ENCODE measurements at places on chromosomes 11 and 22.

GRCh38 chr11:37786214-37786755 lies 1188.2 kb upstream of the RAG2 start:
- DNase-seq: no peak

GRCh38 chr11:20029193-20029592 lies 131.1 kb downstream of the DBX1 start:
- no peak for DNase-seq

GRCh38 chr11:122882189-122882856 lies at the start of gene JHY:
JHY (plus strand) TSS chr11:122882759; CDS start chr11:122885850, 3,091 bp downstream.
- DNase-seq: peak; percentile 61

DNA sequence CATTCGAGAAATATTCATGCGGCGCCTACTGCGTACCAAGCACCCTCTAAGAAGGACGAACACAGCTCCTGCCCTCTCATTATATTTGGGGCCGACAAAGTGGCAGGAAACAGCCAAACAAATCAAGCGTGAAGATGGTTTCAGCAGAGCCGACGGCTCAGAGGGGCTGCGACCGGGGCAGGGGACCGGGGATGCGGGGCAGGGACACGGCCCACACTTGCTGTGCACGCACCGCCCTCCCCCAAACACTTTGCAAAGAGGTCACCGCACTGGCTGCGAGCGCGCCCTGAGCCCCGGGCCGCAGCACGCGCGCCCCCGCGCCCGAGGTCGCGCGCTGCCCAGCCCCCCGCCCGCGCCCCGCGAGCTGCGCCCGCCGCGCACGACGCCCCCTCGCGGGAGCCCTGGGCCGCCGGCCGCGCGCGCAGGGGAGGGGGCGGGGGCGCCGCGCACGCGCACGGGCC lies 255 bp upstream of the SYNGR1 start:
- DNase-seq: peak; percentile 25

GRCh38 chr11:35927682-35928081 lies 16.2 kb upstream of the LDLRAD3 start:
- DNase-seq: peak; percentile 54

DNA sequence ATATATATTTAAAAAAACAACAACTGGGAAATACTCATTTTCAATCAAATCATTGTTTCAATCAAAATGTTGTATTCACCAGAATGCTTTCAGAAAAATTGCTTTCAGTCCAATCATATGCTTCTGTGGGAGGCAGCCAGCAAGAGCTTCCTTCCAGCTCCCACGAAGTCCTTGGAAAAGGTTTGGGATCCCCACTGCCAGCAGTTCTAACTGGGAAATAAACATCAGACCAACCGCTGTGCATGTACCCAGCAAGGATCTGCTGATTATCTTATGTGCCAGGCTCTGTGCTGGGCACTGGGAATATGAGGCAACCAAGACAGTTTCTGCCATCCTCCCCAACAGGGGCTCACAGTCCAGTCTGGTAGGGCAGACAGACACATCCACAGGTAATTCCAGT lies 10.8 kb downstream of the RPS13 start:
- DNase-seq: no peak

DNA sequence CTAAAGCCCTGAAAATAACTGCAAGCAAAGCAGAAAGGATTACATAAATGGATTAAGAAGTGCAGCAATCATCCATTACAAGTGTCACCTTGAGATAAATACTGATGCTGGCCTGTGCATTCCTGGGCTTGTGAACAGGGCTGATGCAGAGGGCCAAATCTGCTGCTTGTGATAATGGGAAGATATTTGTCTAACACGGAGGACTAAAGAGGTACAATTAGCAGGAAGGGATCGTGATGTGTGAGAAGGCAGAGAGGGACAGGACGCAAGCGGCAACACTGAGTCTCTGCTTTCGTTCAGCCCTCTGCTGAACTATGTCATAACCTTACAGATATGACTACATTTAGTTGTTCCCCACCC lies 107.7 kb upstream of the DDI1 start:
- no peak for DNase-seq

GRCh38 chr11:121389651-121390050 lies 62.5 kb upstream of the SORL1 start:
- no peak for DNase-seq

- DNase-seq: peak; percentile 80
These were observed 6.6 kb upstream of the CDC42BPG start for GRCh38 chr11:64850979-64851567.

- no peak for DNase-seq
These were observed 1080.8 kb downstream of the BRD1 start for GRCh38 chr22:48746789-48747425.

GRCh38 chr22:21652547-21653545 lies 10.7 kb downstream of the SDF2L1 start:
- DNase-seq: no peak

GRCh38 chr11:132538642-132539041 lies 993.7 kb downstream of the OPCML start:
- no peak for DNase-seq

DNA sequence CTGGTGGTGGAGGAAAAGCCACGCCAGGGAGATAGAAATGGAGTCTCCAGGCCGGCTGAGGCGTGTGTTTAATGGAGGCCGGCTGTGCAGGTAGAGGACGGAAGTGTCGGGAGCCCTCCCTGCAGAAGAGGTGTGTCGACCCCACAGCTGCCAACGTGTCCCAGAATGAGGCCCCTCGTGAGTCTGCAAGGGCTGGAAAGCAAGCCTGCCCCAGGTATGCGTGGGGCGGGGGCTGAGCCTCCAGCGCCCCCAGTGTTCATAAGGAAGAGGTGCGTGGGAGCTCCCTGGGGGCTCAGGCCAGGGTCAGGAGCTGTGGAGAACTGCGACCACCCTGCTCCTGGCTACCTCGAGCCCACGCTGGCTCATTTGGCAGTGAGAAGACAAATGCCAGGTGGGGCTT lies 38.0 kb upstream of the JAM3 start:
- DNase-seq: no peak

DNA sequence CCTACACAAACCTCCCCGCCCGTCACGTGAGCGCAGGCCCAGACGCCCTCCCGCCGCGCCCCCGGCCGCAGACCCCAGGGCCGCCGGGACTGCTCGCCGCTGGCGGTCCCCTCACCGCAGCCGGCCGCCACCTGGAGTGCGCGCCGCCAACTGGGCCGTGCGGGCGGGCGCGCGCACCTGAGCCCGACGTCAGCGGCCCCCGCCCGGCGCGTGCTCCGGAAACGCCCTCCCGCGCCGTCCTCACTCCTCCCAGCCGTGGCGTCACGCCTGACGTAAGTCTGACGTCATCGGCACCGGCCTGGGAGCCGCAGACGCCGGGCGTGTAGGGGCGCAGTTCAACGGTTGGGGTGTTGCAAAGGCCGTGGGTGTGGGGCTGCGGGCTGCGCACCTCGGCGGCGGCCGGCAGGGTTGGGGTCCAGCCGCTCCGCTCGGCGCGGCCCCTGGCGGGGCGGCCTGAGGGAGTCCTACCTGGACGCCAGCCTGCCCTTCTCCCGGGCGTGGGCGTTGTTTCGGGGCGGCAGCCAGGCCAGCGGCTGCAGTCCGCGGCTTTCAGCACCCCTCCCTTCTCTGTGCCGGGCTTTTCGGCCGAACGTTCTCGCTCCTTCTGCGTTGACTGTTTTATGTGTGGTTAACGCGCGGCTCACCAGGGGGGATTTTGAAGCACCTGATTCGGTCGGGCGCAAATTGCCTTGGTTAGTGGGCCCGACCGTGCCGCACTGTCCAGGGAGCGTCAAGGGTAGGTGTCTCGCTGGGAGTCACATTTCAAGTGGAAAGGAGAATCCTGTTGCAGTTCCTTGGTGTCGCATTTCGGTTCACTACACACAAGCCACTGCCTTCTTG lies at the start of gene JOSD1:
Gene JOSD1 (minus strand): TSS at position 155 of the 840 bp plus-strand sequence. CDS start 956 bp downstream, outside the sequence.
- DNase-seq: peak; percentile 97

DNA sequence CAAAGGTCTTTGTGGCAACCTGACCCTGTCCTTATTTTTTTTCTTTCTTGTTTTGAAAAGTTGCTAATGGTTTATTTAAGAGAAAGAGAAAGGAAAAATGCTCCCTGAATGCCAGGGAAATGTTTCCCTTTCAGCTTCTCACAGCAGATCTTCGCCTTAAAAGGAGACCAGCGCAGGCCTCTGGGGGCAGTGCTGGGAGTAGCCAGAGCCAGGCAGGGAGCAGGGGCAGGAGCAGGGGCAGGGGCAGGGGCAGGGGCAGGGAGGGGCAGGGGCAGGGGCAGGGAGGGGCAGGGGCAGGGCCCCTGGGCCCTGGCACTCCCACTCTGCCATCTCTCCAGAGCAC lies 5.1 kb downstream of the MOB2 start:
- no peak for DNase-seq

- DNase-seq: no peak
These were observed 15.1 kb downstream of the RHOG start for GRCh38 chr11:3825473-3826154.

DNA sequence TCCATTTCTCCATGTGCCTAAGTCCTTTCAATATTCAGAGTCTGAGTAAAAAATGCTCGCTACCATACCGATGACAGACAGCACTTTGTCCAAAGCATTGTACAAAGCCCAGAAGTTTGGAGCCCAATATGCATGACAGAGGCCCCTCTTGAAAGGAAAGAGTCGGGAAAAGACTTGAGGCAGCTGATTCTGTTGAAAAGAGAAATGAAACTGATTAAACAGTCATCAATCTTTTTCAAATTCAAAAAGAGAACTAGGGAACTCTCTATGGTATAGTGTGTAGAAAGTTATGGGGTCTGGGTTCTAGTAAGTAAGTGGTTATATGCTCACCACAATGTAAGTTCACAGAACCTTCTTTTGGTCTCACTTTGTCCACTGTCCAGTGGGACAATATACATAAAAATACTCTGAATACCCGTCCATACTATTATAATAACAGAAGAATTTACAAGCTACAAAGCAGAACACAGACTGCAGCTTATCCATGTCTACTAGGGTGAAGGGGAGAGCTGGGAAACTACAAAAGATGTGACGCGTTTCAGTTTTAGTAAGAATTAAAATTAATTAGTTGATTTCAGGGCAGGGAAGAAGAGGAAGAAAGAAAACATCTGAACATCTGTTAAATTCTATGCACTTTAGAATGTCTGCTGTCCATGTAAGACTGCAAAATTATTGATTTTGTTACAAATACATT lies 26.7 kb downstream of the ALG8 start:
- no peak for DNase-seq

DNA sequence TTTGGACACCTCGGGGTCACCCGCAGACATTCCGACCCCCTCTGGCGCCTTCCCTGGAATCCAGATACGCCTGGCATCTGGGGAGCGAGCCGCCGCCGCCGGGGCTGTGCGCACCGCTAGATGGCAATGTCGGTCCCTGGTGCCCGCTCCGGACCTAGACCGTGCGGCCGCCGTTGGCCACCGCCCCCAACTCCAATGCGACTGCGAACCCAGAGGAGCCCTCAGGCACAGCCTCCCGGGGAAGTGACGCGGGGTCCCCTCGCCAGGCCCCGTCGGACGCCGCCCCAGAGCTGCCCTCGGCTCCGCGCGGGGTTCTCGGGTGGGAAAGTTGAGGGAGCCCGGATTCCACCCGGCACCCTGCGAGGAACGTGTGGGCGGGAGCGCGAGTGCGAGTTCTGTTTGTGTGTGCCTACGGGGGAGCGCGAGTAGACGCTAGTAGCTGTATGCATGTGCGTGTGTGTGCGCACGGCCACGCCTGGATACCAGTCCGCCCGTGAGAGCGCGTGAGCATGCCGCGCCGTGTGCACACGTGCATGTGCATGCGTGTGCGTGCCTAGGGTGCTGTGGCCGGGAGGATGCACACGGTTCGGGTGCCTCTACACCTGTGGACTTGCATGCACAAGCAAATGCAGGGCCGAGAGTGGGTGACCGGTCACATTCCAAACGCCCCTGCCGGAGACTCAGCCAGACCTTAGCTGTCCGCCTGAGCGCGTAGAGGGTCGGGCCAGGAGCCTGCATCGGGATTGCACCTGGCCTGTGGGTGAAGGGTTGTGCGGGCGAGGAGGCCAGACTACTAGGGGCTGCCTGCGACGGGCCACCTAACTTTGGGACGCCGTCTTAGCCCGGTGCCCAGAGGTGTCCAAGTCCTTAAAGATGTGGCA lies 1.9 kb downstream of the CHRM4 start:
- peak; percentile 20 for DNase-seq

- no peak for DNase-seq
These were observed 7.4 kb upstream of the GNAZ start for GRCh38 chr22:23062616-23063538.

Data from CD4-positive, alpha-beta T cell treated with Interferon gamma for 1 hour (primary cell).